Renal cortical epithelial cell (primary cell): ENCODE measurements at places on chromosomes 5 and 9. TPM values are rescaled to one million over a fixed set of nuclear protein-coding genes. Genes with fewer than 3 reads are reported as not detected.

GRCh38 chr9:116671605-116672004 is 15.5 kb upstream of the TRIM32 start:
- DNase-seq, result no peak

ZMAT2 gene
- total RNA-seq, result 61.0 and 63.1 TPM in 2 replicates

- no peak for DNase-seq
These were observed 75.3 kb upstream of the TBCA start for GRCh38 chr5:77851176-77852067.

DNA sequence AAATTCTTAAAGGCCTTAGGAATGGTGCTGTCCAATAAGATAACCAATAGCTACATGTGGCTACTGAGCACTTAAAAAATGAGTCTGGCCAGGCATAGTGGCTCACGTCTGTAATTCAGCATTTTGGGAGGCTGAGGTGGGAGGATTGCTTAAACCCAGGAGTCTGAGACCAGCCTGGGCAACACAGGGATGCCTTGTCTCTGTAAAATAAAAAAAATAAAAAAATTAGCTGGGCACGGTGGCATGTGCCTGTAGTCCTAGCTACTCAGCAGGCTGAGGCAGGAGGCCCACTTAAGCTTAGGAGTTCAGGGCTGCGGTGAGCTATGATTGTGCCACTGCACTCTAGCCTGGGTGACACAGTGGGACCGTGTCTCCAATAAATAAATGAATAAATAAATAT is 1.3 kb upstream of the SLC22A5 start:
- no peak for DNase-seq

PRUNE2 gene
- total RNA-seq, result 30.4 and 38.8 TPM in 2 replicates
